Ureter (tissue), 1 donor: ENCODE measurements at places on chromosomes 1 and 21.

DNA sequence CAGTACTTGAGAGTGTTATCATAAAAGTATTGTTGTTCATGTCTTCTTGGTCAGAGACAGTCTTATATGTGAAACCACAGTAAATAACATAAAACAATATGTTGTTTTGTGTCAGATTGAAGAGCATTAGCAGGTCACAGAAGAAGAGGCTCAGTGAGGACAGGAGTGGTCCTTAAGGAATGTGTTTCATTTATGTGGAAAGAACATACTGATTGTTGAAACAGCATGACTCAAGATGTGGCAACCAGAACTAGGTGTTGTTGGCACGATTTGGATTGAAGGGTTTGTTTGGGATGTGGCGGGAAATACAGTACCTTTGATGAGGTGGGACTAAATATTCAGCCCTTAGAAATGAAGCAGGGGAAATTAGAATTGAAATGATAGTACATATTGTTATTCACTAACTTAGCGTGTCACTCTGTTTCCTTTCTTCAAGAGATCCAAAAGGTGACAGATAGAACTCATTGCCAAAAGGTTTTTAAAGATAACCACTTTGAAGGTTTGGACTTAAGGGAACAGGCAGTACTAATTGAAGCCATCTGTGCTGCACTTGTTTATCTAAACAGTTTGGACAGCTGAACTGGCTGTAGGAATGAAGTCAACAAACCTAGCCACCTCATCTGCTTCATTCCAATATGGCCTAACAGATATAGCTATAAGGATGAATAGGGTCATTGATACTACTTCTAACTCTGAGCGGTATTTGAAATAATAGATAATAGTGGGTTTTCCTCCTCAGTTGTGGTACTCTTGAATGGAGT lies 14.4 kb downstream of the RALGPS2 start:
- no peak for DNase-seq

DNA sequence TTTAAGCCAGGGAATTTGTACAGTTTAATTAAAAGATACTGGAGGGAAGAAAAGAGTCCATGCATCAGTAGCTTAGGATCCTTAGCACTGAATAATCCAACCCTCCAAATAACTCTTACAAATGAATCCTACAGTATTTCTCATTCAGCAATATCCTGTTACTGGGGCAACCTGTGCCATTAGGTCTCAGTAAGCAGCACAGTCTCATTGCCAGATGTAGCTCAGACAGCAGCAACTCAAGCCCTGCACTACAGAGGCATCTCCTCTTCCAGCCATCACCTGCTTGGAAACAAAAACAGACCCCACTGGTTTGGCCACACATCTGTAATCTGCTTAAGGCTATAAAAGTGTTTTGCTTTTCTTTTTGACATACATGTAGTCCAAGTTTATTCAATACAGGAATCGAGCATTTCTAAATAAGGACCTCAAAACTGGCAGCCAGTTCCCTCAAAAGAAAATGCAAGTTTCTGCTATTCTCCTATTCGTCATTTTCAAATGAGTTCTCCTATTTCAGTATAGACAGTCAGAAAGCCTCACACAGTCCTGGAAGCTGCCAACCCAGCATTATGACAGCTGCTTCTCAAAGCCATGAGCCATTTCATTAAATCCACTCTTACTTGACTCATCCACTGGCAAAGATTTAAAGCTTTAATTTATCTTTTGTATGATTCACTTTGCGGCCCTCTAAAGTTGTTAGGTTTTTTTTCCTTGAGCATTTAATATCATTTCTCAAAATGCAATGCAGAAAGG lies 129.0 kb downstream of the APP start:
- DNase-seq: no peak

GRCh38 chr1:233189526-233189925 lies 106.0 kb downstream of the PCNX2 start:
- no peak for DNase-seq

- no peak for DNase-seq
Measured at GRCh38 chr1:212860713-212861581, 2.9 kb downstream of the FLVCR1 start.

- DNase-seq: no peak
Measured at GRCh38 chr1:113660088-113660487, 99.2 kb downstream of the PHTF1 start.

GRCh38 chr21:35239811-35240219 lies 190.7 kb upstream of the RUNX1 start:
- no peak for DNase-seq

DNA sequence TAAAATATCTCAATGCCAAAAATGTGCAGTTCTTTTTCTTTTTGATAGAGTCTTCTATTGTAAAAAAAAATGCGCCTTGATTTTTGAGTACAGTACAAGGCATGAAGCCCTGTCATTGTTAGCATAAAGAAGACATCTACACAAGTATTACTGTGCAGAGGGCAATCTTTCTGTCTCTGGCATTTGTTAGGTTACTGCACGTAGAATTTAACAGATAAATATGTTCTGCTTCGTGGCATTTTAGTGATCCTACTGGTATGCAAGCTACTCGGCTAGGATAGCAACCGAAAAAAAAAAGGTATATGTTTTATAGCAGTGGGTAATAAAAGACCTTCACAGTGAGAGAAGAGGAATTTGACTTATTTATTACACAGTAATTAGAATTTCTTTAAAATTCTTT lies 492.9 kb upstream of the ADGRL2 start:
- no peak for DNase-seq

- no peak for DNase-seq
Measured at GRCh38 chr1:40921522-40921921, 58.0 kb upstream of the CTPS1 start.

DNA sequence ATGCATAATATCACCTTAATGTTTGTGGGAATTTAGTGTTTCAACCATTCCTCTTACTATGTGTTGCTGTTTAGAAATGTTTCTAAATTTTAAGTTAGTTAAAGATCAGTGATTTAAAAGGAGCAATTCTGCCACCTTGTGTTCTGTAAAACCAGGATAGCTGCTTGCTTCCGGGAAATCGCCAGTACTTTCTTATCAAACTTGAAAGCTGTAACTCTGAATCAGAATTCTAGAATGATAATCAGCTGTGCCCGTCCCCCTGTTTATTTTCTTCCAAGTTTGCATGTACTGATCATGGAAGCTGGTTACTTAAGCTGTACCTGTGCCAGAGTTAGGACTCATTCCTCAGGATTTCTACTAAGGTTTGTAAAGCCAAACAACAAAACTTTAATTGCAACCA lies 656.4 kb downstream of the LTN1 start:
- no peak for DNase-seq

- DNase-seq: no peak
Measured at GRCh38 chr1:204937901-204938300, 67.2 kb downstream of the NFASC start.
